ENCODE measurements at places on chromosomes 5 and 9.

- no peak overlapping the region for H3K27ac ChIP-seq
- H3K4me1 ChIP-seq = no peaks in the 10 kb centered on the region
- no peak overlapping the region for H3K4me3 ChIP-seq
- no peak for DNase-seq
- peaks cover 2% of the 10 kb centered on the region for H3K27me3 ChIP-seq
- H3K36me3 ChIP-seq = peaks cover 6% of the 10 kb centered on the region
Observed at GRCh38 chr5:172972552-172972951, 11.0 kb upstream of the ATP6V0E1 start.

GRCh38 chr9:108078811-108079210 is 589.2 kb upstream of the KLF4 start:
- no peaks in the 10 kb centered on the region for H3K36me3 ChIP-seq
- no peaks in the 10 kb centered on the region for H3K27me3 ChIP-seq
- no peak overlapping the region for H3K4me3 ChIP-seq
- no peak overlapping the region for H3K27ac ChIP-seq

- no peaks in the 10 kb centered on the region for H3K4me1 ChIP-seq
- H3K27me3 ChIP-seq = no peaks in the 10 kb centered on the region
- no peak overlapping the region for H3K4me3 ChIP-seq
- peaks cover 83% of the 10 kb centered on the region for H3K36me3 ChIP-seq
- H3K27ac ChIP-seq = no peak overlapping the region
- DNase-seq = no peak
Observed at GRCh38 chr9:341634-342421, 127.2 kb downstream of the DOCK8 start.

- H3K27ac ChIP-seq = no peak overlapping the region
- no peaks in the 10 kb centered on the region for H3K4me1 ChIP-seq
- DNase-seq = no peak
- no peaks in the 10 kb centered on the region for H3K36me3 ChIP-seq
- H3K27me3 ChIP-seq = peaks cover 14% of the 10 kb centered on the region
Observed at GRCh38 chr5:65055938-65056337, 287.2 kb downstream of the CWC27 start.

- H3K4me1 ChIP-seq = peaks cover 21% of the 10 kb centered on the region
- H3K27ac ChIP-seq = no peak overlapping the region
- no peaks in the 10 kb centered on the region for H3K36me3 ChIP-seq
- no peaks in the 10 kb centered on the region for H3K27me3 ChIP-seq
Observed at GRCh38 chr5:142959683-142960657, 189.8 kb downstream of the ARHGAP26 start.

DNA sequence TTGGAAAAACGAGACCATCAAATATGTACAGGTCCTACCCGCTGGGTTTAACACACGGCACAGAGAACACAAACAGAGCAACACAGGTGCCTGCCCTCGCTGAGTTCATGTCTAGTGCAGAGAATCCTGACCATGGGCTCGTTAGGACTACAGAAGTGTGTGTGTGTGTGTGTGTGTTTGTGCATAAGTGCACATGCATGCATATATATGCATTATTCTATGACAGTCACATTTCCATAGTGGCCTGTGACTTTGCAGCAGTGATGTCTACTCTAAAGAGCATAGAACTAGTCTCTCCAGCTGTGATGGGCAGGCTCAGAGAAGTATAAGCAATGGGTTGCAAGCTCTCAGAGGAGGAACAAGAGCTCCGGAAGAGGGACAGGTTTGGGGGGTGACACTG is 27.7 kb downstream of the ORM2 start:
- peaks cover 74% of the 10 kb centered on the region for H3K36me3 ChIP-seq
- DNase-seq = no peak

GRCh38 chr5:162217037-162217436 is 149.5 kb downstream of the GABRG2 start:
- no peak overlapping the region for H3K4me3 ChIP-seq
- no peaks in the 10 kb centered on the region for H3K4me1 ChIP-seq
- H3K36me3 ChIP-seq = no peaks in the 10 kb centered on the region
- H3K27me3 ChIP-seq = no peaks in the 10 kb centered on the region

DNA sequence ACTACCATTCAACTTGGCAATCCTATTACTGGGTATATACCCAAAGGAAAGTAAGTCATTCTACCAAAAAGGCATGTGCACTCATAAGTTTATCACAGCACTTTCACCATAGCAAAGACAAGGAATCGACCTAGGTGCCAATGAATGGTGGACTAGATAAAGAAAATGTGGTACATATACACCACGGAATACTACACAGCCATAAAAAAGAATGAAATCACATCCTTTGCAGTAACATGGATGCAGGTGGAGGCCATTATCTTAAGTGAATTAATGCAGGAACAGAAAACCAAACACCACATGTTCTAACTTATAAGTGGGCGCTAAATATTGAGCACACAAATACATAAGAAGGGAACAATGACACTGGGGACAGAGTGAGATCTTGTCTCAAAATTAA is 65.8 kb upstream of the SUB1 start:
- no peak for DNase-seq
- H3K27me3 ChIP-seq = peaks cover 8% of the 10 kb centered on the region

- no peak overlapping the region for H3K4me3 ChIP-seq
- H3K27me3 ChIP-seq = no peaks in the 10 kb centered on the region
Observed at GRCh38 chr9:101860920-101861319, 122.5 kb upstream of the GRIN3A start.

GRCh38 chr9:31394015-31394473 is 990.4 kb upstream of the ACO1 start:
- no peaks in the 10 kb centered on the region for H3K36me3 ChIP-seq
- no peak overlapping the region for H3K4me3 ChIP-seq
- peaks cover 7% of the 10 kb centered on the region for H3K4me1 ChIP-seq
- no peak for DNase-seq
- no peak overlapping the region for H3K27ac ChIP-seq
- H3K27me3 ChIP-seq = no peaks in the 10 kb centered on the region

DNA sequence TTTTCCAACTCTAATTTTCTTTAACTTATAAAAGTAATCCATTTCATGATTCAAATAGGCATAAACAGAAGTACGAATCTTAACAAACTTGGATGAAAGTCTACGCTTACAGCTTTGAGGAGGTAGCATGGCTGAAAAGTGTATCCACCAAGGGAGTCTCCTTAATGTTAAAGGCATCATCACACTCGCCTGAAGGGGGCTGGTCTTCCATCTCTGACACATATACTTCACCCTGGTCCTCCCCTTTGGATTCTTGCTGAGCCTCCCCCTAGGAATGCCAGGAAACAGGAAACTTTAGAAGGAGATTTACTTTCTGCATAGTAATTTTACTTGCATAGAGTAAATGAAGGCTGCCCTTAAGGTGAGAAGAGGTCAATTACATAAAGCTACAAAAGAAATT is 10.3 kb upstream of the NME5 start:
- no peaks in the 10 kb centered on the region for H3K36me3 ChIP-seq
- H3K27me3 ChIP-seq = peaks cover 12% of the 10 kb centered on the region
- H3K4me1 ChIP-seq = no peaks in the 10 kb centered on the region
- DNase-seq = no peak
- H3K4me3 ChIP-seq = no peak overlapping the region

DNA sequence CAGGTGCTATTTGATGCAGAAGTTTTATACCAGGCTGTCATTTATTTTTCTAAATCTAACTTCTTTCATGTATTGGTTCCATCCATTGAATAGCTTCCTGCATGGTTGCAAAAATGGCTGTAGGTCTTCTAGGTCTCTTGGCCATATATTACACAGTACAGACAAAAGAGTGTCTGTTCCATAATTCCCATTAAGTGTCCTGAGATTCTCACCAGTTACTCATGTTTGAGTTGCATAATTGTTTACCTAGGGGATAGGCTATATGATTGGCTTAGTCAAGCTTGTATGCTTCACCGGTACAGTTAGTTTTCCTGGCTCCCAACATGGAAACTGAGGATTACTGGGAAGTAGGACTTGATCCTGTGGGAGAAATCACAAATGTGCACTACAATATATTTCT is 399.4 kb upstream of the NUDT12 start:
- no peak for DNase-seq
- no peak overlapping the region for H3K4me3 ChIP-seq
- no peaks in the 10 kb centered on the region for H3K27me3 ChIP-seq
- no peaks in the 10 kb centered on the region for H3K4me1 ChIP-seq
- H3K27ac ChIP-seq = no peak overlapping the region

DNA sequence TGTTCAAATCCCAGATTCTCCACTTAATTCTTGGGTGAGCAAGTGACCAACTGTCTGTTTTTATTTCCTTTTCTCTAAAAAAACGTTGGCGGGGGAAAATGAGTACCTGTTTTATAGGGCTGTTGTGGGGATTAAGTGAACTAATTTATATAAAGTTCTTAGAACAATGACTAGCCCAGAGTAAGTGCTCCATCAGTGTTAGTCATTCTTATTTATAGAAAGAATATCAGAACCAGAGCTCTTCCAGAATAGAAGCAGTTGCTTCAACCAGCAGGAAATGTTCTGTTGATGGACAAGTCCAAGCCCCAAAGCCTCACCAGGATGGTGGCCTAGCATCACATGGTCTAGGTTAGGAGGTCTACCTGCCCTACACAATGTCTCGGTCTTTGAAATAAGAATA is 379.2 kb downstream of the ACTL7B start:
- H3K27me3 ChIP-seq = no peaks in the 10 kb centered on the region
- no peak overlapping the region for H3K27ac ChIP-seq
- H3K4me3 ChIP-seq = no peak overlapping the region
- no peak for DNase-seq
- no peaks in the 10 kb centered on the region for H3K4me1 ChIP-seq
- no peaks in the 10 kb centered on the region for H3K36me3 ChIP-seq

DNA sequence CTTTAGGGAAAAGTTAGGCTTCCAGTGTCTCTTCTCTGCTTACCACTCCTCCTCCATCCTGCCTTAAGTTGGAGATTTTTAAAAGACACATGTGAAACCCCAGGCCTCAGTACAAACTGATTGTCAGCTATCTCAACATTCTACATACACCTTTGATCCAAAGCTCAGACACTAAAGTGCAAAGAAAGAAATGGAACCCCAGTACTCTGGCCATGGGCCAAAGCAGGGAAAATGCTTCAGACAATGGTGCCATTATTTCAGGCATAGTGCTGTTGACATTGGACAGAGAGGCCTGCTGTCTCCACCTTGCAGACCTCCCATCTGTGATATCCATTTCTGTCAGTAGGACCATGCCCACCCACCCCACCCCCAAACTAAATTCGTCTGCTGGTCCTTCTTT is 49.1 kb downstream of the G3BP1 start:
- no peak for DNase-seq
- no peaks in the 10 kb centered on the region for H3K4me1 ChIP-seq
- no peak overlapping the region for H3K4me3 ChIP-seq
- H3K36me3 ChIP-seq = peaks cover 2% of the 10 kb centered on the region

All from T-helper 2 cell treated with Interferon-gamma antibody and Interleukin-4, amounts not matched to agents 5 μg/mL and 100 μg/mL, for 36 hours (primary cell).